Fibroblast of mammary gland (primary cell): ENCODE measurements at places on chromosomes 5 and 9.

GRCh38 chr5:10653043-10653442 is 89.2 kb downstream of the ANKRD33B start:
- peak; percentile 47 for DNase-seq

DNA sequence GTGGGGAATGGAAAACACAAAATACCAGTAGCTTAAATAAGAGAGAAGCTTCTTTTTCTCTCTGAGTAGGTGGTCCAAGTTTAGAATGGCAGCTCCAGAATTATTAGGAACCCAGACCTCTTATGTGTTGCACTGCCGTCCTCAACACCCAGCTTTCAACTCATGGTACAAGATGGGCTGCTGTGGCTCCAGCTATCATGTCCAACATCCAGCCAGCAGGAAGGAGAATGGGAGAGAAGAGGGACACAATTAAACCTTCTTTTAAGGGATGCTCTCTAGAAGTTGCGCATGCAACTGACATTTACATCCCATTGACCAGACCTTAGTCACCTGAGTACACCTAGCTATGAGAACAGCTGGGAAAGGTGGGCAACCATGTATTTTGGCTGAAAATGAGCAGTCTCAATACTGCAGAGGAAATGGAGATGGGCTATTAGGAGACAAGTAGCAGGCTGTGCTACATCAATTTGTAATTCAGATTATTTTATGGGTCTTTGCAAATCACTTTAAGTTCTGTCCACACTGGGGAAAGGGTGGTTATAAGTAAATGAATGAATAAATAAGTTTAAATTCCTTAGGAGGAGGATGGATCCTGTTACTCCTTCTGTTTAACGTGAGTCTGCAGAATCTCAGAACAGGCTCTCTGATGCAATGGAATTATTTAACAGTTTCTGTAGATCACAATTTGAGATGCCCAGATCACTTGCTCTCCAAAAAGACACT is 76.1 kb downstream of the SLC28A3 start:
- DNase-seq = no peak

- no peak for DNase-seq
These were observed 149.0 kb downstream of the AOPEP start for GRCh38 chr9:94875300-94876020.

- no peak for DNase-seq
These were observed 490.7 kb upstream of the PTPRD start for GRCh38 chr9:11103525-11103924.

- DNase-seq = no peak
These were observed 1.0 kb downstream of the HDAC3 start for GRCh38 chr5:141635646-141636045.

DNA sequence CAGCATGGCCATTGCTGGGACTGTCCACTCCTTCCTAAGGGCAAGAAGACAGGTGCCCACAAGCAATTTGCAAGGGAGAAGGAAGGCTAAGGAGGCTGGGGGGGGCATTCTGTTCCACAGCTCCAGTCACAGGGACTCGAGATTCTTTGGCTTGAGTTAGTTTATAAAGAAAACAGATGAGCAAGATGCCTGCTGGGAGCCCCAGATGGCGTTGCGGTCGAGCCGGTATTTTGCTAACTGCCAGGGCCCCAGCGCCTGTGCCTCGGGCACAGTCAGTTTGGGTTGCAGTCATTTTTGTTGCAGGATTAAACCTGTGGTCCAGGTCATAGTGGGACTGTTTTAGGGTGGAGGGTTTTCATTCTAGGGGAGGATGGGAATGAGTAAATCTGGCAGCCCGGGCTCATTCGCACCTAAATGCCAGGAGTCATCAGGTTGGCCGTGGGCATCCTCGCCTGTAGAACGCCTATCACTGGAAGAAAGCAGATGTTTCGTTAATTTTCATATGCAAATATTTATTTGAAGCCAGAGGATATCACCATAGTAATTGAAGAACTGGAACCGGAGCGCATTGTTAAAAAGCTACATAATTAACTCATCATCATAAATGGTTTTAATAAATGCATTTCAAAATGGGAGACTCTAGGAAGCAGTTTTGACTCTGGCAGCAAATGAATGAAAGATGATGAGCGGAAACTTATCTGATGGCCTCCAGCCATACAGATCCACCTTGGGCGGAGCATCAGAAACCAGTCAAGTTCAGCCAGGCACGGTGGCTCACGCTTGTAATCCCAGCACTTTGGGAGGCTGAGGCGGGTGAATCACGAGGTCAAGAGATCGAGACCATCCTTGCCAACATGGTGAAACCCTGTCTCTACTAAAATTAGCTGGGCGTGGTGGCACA is 87.1 kb upstream of the FCN2 start:
- no peak for DNase-seq

GRCh38 chr5:112682621-112683061 is 55.0 kb upstream of the APC start:
- peak; percentile 43 for DNase-seq

- no peak for DNase-seq
These were observed 1.6 kb upstream of the ARHGEF39 start for GRCh38 chr9:35666549-35666948.

DNA sequence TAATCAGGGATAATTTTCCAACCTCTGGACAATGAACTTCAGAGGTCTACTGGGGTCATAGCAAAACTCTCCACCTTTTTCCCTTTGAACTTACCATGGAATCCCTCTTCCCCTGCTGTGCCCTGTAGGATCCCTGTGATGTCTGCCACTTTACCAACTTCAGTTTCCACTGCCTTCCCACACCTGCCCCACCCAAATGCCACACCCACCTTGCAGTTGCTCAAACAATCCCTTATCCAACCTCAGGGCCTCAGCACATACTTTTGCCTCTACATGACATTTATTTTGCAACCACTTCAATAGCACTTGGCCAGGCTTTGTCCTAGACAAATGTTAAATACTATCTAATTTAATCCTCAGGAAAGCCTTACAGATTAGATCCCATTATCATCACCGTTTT is 463.7 kb upstream of the WWC1 start:
- DNase-seq = no peak

- peak; percentile 33 for DNase-seq
These were observed 7.7 kb downstream of the HNRNPK start for GRCh38 chr9:83972286-83972685.
